ENCODE measurements at places on chromosomes 2 and 18.

GRCh38 chr2:234989183-234989701, 37.4 kb downstream of the SH3BP4 start:
- DNase-seq = no peak

- no peak for DNase-seq
Measured at GRCh38 chr2:199312931-199313330, 144.8 kb downstream of the SATB2 start.

- no peak for DNase-seq
Measured at GRCh38 chr18:42860548-42860947, 254.9 kb downstream of the RIT2 start.

DNA sequence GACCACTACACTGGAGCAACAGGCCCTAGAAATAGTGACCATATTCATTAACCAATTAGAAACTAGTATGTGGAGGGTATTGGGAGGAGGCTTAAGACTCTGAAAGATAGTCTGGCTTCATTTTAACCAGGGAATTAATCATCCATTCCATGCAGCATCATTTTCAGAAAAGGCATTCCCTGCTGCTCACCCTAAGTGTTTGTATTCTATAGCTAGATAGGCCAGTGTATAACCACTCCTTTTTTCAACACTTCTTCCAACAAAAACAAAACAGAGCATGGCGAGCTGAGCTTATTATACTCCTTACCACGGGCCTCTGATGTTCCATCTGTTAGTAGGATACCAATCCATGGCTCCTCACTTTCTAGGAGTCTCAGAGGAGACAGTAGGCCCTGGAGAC, 112.0 kb upstream of the PKDCC start:
- DNase-seq = no peak

DNA sequence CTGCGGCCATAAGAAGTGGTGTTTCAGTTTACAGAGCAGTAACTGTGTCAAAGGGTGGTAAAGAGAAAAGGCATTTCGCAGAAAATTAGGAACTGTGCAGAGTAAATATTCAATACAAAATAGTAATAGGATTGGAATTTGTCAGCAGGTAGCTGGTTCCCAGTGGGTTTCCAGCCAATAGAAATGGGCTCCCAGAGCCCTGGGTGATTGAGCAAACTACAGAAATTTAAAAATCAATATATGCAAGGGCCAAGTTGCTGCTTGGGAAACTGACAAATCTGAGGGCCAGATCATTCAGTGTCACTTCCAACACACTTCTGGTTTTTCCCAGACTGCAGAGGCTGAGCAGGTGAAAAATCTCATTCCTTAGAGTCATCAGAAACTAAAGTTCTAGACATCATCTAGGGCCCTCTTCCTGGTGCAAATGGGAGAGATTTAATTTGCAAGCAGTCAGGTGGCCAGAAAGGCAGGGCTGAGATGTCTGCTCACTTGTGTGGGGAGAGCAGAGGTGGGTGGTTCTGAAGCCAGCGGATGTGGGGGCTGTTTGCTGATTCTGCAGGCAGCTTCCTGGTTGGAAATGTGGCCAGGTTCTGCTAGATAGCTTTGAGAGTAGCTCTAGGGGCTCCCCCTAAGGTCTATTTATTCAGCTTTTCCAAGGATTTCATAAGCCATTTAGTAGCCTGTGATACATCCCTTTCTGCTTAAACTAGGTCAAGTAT, 182.4 kb downstream of the NCK2 start:
- DNase-seq = no peak

DNA sequence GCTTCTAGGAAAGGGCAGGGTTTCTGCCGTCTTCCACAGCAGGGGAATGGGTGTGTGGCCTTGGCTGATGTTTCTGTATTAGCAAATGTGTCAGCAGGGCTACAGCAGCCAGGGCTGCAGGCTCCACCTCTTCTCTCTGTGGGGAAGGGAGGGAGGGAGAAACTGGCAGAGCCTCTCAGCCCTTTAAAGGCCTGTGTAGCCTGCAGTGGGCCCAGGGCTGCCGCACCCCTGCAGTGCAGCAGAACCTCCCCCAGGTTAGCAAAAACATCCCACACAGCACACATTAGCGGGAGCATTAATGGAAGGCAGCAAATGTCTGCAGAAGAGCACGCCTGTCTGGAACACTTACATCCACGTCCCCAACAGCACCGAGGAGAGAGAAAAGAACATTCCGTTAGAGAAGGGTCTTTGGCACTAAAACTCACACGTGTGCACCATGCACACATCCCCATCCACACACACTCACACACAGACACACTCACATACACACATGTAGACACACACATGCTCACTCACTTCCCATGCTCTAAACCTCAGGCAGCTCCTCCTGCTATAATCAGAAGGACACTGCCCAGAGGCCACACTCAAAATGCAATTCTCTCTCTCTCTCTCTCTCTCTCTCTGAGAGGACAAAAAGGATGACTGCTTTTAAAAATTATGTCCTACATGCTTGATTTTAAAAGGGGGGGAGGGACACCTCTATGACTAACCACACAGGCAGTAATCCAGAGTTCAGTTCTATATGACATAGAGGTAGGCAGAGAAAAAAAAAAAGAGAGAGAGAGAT, 24.1 kb downstream of the MRPL35 start:
- no peak for DNase-seq

DNA sequence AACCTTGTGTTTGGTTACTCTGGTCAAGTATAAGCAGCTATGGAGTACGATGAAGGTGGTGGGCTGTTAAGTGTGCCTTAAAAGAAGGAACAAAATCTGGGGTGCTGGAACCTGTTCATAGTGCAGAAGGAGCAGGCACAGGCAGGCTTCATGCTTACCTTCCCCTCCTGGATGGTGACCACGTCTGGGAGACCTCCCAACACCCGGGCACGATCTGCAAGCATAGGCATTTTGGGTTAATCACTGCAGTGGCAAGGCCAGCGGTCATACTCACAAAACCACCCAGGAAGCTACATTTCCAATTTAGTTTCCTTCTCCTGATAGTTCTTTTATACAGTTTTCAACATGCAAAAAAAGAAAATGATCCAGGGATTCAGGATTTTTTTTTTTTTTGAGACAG, 58.7 kb upstream of the LPIN2 start:
- no peak for DNase-seq

GRCh38 chr2:108263401-108263800, 23.6 kb downstream of the SULT1C3 start:
- no peak for DNase-seq

GRCh38 chr18:58413667-58414628, 214.9 kb downstream of the ALPK2 start:
- no peak for DNase-seq

GRCh38 chr2:45256867-45257641, 247.8 kb upstream of the SIX2 start:
- no peak for DNase-seq

DNA sequence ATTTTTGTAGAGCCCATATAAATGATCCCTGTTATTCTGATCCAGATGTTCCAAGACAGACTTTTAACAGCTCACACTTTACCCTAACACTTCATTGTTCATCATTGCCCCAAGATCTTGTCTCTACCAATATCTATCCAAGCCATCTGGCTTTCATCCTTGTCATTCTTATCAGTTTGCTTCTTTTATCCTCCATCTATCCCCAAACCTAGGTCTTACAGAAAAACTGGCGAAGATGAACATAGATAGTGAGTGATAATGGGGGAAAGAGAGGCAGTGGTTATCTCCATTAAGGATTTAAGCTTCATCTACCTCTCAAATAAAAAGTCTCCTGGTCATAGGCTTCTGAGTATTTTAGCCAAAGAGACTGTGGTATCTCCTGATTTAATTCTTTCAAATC, 89.5 kb downstream of the DHRS9 start:
- no peak for DNase-seq

DNA sequence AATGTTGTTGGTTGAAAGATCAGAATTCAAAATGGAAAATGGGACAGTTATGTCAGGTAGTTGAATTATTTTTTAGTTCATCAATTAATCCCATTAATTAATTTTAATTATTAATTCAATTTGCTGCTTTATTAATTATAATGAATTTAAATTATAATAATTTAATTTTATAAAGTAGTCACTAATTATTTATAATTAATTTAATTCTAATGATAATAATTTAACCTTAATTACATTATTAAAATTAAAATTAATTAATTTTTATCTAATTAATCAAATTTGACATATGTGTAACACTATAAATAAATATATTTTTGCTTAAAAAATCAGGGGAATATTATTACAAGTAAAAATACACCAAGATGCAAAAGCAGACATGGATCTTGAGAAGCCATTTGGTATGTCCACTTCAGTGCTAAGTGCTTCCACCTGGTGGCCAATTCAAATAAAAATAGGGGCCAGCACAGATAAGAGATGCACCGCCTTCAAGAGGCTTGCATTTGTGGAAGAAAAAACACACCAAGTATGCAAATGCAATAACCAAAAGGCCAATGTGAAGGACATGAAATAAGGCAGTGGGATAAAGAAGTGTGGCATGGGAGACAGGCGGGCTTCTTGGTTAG, 73.2 kb downstream of the MBP start:
- DNase-seq = no peak

GRCh38 chr2:86785456-86785855, 5.3 kb downstream of the CD8A start:
- DNase-seq = no peak

- no peak for DNase-seq
Measured at GRCh38 chr2:20611077-20611843, 39.6 kb downstream of the HS1BP3 start.

DNA sequence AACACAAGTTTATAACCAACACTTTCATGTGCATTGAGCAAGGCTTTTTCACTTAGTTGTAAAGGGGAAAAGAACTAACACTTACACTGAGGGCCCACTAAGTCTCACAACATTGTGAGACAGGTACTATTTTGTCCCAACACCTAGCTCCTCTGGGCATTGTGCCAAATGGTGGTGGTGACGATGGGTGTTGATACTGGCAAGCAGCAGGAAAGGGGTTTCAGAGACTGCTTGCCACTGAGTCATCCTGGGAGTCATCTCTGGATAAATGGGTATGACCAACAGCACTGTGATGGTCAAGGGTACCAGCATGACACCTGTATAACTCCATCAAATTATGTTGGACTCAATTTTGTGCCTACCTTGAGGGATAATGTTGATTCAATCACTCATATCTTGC, 138.8 kb upstream of the ITGA6 start:
- DNase-seq = no peak

GRCh38 chr2:51706220-51706619, 674.3 kb upstream of the NRXN1 start:
- no peak for DNase-seq

DNA sequence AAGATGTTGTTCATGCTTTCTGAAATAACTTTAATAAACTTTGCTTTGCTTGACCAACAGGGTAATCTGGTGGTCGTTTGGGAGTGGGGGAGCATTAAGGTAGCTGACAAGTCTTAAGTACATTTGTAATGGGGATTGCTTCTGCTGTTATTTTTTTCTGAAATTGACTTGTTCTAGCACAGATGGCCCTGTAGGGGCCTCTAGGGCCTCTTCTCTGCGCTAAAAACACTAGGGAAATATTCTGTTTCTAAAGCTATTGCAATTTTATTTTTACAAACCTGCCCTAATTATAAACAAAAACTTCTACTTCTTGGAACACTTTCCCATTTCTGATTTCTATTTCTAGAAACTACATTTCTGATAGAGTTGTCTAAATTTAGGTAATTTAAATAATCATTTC, 191.3 kb upstream of the KCNJ3 start:
- DNase-seq = no peak

DNA sequence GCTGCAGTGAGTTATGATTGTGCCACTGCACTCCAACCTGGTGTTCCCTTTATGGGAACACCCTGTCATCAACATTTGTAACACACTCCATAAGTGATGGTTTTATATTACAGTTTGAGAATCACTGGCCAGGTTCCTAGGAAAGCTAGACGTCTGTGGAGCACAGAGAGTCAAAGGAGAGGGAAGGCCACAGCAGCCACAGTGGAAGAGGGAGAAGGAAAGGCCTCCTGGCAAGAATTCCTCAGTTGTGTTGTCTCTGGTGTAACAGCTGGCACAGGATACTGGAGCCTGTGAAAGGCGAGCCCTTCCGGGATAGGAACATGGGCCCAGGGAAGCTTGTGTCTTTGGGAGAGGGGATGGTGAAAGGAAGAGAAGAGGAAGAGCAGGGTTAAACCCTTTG, 360.5 kb upstream of the PIK3C3 start:
- no peak for DNase-seq

GRCh38 chr18:76955524-76956170, 133.3 kb downstream of the ZNF236 start:
- DNase-seq = no peak

DNA sequence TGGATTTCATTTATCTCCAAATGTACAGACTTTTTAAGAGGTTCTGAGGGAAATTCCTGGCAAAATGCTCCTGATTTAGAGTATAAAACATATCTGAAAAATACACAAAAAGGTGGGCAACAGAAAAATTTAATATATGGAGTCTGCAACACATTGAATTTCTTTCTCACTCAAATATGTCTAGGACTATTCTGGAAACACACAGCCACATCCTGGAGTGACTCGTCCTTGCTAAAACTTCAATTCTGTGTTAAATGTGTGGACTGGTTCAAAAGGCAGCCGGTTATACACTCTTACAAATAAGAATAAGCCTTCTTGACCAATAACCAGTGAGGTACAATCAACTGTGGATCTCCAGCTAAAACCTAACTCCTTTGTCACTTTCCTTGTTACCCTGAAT, 44.1 kb upstream of the RND3 start:
- DNase-seq = no peak

DNA sequence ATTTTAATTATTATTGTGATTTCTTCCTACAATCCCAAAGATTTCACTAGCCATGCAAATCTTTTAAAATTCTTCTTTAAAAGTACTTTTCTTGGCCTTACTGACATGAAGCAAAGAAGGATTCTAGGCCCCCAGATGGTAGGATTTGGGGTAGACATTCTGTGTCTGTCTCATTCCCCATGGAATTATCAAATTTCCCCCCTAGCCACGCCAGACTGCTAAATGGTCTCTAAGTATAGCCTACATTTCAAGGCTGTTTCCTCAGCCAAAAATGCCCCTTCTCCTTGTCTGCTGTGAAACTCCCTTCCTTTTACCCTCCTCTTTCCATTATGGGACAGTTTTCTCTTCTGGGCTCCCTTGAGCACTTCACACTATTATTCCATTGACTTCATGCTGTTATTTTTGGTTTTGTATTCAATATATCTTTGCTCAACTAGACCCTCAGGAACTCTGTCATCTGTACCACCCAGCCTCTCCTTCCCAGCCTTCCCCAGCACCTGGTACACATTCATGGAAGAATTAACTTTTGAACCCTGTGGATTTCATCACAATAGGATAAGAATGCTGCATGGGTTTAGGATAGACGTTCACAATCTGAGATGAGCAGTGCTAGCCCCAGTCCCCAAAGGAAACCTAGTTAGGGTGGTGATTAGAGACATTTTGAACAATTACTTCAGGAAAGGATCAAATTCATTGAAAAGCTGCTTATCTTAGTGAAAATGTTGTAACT, 21.5 kb upstream of the CYP1B1 start:
- no peak for DNase-seq

- DNase-seq = no peak
Measured at GRCh38 chr2:209525834-209526281, 102.0 kb downstream of the MAP2 start.

- no peak for DNase-seq
Measured at GRCh38 chr18:23977719-23978483, 36.7 kb upstream of the TTC39C start.

Data from cortex of kidney (tissue), 1 donor.